NT2/D1 (cell line): ENCODE measurements at places on chromosomes 4 and X.

DNA sequence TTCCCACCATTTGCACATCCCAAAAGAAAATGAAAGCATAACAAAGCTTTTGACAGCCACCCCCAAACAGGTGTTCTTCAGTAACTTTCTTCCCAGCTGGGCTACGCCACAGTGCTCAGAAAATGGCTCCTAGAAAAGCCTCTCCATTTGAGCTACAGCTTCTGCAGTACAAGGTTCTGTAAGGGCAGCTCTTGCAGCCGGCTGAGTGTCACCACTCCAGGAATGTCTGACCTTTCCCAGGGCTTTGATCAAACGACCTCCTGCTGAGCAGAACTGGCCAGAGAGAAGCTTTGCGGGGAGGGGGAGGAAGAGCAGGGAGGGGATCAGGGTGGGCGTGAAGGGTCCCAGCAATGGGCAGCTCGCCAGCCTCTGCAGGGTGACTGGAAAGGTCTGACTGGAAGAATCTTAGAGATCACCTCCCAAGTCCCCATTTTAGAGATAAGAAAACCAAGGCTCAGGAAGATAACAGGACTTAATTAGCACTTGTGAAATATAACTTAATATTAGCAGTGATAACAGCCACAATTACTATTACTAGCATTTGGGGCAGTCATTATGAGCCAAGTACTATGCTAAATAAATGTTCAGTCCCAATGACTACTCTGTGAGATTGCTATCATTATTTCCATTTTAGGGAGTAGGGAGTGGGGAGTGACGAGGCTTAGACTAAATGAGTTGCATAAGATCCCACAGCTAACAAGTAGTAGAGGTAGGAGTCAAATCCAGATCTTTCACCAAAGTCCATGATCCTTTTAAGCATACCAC is 51.1 kb downstream of the LEF1 start:
- peak; percentile 40 for DNase-seq

GRCh38 chr4:118729287-118730286 is 44.4 kb downstream of the METTL14 start:
- no peak for DNase-seq

DNA sequence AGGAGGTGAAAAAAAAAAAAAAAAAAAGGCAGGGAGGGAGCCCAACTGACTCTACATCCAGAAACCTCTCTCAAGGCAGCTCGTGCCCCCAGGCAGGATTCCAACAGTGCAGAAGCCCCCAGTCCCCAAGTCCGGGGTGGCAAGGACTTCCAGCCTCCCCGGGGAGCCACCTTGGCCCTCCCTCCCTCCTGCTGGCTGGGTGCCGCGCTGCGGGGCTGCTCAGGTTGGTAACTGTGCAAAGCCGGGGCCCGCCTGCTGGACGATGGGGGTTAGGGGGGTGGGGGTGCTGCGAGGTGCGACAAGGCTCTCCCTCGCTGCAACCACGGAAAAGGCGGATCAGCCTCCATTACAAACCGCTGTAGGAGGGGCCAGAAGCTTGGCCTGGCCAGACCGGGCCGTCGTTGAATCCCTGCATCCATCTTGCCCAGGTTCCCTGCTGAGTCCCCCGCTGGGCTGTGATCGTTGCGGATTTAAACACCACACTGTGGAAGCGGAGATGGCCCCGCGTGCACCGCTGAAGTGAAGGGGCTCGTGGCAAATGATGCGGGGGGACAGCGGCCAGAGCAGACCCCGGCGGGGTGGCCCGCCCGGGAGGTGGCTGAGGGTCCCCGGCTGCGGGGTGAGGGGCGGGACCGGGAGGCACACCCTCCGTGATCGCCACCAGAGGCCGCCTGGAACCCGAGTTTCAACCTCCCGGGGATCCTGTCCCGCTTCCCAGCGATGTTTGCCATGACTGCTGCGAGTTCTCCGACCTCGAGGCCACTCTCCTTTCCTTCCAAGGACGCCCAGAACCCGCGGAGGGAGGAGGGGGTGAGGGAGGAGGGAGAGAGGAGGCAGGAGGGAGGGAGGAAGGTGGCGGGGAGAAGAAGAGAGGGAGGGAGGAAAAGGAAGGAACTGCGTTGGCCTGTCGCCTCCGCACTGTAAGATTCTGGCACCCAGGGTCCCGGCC is 58.0 kb upstream of the DDX3X start:
- DNase-seq = no peak

DNA sequence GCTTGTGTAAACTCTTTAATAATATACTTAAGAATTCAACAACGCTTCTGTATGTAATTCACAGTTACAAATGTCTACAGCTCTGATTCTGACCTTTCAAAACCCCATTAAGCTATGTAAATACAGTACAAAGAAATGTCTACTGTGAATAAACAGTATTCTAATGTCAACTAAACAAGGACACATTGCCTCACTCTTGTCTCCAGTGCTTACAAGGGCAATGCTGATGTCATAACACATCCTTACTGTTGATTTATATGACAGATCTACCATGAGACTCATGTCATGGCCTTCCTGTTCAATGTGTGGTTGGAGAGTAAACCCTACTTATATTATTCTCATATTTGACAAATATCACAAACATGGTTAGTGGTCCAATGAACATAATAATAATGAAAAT is 256.1 kb upstream of the ADGRL3 start:
- DNase-seq = no peak

DNA sequence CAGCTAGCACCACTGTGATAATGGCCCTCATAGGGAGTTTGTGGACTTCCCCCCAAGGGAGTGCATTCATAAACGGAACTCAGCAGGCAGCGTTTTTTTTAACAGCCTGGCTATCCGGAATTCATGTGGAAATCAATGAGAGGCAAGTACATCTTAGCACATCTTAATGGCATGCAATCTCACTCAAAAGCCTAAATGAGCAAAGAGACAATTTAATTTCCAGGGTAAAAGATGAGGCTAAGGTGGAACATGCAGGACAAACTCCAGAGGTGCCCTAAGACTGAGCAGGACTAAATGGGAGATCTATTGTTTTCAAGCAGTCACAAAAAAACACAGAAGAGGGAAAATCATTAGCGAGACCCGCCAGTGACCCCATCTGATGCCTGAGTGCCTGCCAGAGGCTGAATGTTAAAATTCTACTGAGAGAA is 243.5 kb upstream of the KCNIP4 start:
- DNase-seq = no peak

DNA sequence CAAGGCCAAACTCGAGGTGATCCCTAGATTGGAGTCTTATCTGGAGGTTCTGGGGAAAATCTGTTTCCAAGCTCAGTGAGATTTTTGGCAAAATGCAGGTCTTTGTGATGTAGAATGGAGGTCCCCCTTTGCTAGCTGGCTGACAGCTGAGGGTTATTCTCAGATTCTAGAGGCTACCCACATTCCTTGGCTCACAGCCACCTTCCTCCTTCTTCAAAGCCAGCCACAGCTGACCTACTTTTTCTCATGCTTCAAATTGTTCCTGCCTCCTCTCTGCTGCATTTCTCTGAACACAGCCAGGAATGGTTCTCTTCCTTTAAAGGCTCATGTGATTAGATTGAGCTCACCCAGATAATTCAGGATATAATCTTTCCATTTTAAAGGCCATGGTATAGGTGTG is 86.9 kb downstream of the VCX3A start:
- DNase-seq = no peak

DNA sequence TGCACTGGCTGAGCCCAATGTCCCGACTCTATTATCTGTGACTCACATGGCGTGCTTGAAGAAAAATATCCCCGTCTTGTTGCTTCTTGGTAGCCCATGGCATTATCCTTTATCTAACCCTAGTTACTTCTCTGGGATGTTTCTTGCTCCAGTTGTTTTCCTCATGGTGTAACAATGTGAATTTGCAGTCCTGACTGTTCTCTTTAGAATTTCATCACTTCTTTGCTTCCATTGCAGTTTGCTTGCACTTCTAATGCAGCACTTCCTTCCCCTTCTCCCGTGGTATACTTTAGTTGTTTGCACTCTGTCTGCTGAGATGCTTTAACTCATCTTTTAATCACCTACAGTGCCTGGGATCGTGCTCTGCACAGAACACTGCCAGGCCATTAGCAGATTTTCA is 126.9 kb downstream of the MAML3 start:
- DNase-seq = no peak

DNA sequence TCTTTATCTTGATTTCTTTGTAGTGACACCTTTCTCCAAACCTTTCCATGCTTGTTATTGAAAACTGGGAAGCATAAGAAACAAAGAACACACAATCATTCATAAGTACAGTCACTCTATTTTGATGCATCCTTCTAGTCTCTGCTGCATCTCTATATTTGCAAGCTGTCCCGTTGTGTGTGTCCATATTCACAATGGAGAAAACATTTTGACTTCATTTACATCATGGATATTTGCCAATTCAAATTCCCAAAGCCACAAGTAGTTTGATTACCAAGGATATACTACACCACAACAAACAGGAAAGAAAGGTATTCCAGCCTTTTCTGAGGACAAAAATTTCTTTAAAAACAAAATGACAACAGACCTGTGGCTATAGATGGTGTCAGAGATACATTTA is 673.8 kb downstream of the STIM2 start:
- DNase-seq = no peak

GRCh38 chr4:185534866-185535611 is at the start of gene PDLIM3:
Gene PDLIM3 (minus strand): TSS chr4:185535507. CDS start chr4:185535434, 73 bp downstream.
- peak; percentile 5 for DNase-seq

- no peak for DNase-seq
These were observed 614.8 kb upstream of the DIPK2B start for GRCh38 chrX:45815441-45815840.

DNA sequence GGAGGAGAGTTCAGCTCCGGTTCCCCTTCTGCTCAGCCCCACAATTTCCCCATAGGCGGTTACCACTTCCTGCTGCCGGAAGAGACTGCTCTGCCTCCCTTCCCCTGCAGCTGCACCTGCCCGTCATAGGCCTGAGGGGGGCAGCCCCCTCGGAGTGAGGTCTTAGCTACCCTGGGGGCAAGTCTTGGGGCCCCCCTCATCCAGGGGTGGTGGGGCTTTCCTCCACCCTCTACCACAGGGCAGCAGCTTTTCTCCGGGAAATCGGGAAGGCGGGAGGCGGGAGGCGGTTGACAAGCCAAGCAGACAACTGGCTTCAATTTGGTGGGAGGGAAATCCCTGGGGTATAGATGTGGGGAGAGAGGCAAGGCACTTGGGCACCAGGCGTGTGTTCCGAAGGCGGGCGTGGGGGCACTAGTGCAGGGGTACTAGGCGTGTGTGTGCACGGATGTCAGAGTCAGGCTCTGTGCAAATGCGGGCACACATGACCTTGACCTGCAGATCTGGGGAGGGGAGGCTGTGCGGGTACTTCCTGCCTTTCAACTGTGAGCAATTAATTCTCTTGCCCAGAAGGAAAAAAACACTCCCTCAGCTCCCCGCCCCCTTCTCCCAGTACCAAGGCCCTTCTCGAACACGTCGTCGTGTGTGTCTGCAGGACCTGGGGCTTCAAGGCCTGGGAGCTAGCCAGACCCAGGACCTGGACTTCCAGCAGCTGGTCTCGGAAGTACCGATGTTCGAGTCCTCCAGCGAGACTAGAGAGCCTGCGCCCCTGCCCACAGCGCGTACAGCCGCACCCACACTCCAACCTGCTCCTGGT is 1.0 kb upstream of the ARHGAP4 start:
- DNase-seq = no peak

DNA sequence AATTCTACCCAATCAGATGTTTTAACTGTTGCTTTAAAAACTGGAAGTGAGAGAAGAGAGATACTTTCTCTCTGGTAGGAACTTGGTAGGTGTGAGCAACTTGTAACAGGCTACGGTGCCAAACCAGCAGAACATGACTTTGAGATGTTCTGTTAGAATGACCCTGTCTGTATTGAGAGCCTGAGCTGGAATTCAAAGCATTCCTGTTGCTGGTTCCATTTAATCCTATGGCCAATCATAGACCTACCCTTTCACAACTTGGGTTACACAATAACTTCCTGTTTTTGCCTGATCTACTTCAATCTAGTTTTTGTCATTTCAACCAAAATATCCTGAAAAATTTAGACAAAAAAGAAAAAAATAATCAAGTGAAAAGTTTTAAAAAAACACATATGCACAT is 1.7 kb upstream of the PRRG1 start:
- no peak for DNase-seq

GRCh38 chr4:153335665-153336064 is 8.8 kb upstream of the MND1 start:
- DNase-seq = no peak

- no peak for DNase-seq
These were observed 8.0 kb upstream of the CDKN2AIP start for GRCh38 chr4:183436417-183436816.

- DNase-seq = no peak
These were observed 44.5 kb upstream of the ATXN3L start for GRCh38 chrX:13364230-13364857.

DNA sequence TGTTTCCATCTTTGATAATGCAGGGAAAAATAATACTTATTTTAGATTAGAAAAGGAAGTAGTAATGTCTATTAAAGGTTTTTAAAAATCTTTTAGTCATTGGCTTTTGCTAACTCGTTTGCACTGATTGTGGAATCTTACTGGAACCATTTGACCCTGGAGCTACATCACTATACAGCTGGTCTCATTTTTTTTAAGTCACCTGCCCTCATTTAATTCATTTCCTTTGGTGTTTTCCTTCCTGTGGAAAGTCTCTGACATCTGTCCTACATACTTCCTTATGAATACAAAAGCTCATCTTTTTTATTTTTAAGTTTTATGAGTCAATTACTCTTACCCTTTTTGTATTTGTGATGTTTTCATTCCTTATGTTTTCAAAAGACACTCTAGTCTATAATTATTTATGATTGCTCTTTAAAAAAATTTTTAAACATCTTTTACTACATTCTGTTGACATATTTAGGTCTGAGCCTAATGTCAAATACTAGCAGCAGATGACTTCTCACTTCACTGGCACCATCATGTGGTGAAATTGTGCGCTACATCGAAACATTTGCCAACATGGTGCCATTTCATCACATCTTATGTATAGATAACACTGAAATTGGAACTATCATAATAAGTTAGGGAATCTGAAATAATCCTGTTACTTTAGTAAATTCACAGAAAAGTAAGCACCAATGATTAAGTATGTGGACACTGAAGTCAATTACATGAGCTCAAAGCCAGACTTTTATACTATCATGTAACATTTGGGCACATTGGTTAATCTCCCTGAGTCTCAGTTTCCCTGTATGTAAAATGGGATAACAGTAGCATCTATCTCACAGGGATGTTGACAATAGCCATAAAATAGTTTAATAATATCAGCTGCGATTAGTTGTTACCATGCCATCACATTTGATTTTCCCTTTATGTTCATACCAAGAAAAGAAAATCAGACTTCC is 9.4 kb upstream of the MMAA start:
- peak; percentile 46 for DNase-seq
